Osteocyte (in vitro differentiated cells): ENCODE measurements at places on chromosomes 1 and 21. TPM values are rescaled to one million over a fixed set of nuclear protein-coding genes. Genes with fewer than 3 reads are reported as not detected.

The ZNF670 gene
- 3.3 TPM in 2 replicates for total RNA-seq

DNA sequence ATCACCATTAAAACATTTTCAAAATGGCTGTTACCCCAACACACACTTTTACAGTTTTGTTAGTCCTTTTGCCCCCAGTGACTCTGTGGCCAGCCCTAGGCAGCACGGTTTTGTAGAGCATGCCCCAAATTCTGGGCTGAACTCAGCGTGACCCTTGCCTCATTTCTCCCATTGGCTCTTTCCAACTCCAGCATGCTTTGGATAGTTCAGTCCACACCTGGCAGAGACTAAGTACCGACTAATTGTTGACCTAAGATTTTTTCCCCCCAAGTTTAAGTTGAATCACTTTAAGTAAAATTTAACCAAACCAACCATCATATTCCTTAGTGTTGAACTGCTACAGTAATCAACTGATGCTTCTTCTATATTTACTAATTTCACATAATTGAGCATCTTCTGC is 62.4 kb upstream of the LRRC8B start:
- no peaks in the 10 kb centered on the region for H3K36me3 ChIP-seq
- H3K27ac ChIP-seq: no peak overlapping the region
- H3K4me1 ChIP-seq: no peaks in the 10 kb centered on the region
- no peak for DNase-seq
- H3K4me3 ChIP-seq: no peak overlapping the region
- H3K27me3 ChIP-seq: peaks cover 55% of the 10 kb centered on the region

DNA sequence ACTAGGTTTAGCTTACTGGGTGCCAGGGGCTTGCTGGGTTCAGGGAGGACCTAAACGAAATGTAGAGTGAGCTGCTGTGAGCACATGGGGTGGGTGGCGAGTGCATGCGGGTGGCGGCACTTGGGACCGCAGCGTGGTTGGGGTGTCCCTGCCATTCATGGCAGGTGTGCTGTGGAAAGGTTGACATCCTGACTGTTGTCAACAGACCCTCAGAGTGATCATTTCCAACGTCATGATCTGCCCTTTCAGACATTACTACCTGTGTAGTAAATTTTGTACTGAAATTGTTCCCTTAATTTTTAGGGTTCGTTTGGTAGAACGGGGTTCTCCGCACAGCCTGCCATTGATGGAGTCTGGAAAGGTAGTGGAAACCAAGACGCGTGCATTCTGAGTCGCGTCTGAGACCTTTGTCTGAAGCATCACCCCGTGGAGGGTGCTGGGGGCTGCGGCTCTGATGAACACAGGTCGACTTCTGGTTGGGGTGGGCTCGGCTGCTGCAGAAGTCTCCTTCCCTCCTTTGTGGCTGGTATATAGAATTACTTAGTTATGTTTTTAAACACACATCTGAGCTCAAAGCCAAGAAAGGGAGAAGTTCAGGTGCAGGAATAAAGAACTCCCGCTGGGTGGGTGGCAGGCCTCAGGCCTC is 43.3 kb downstream of the S100B start:
- H3K27me3 ChIP-seq: no peaks in the 10 kb centered on the region
- no peak overlapping the region for H3K4me3 ChIP-seq
- no peak overlapping the region for H3K27ac ChIP-seq
- H3K4me1 ChIP-seq: no peaks in the 10 kb centered on the region
- peaks cover 47% of the 10 kb centered on the region for H3K36me3 ChIP-seq
- DNase-seq: no peak

DNA sequence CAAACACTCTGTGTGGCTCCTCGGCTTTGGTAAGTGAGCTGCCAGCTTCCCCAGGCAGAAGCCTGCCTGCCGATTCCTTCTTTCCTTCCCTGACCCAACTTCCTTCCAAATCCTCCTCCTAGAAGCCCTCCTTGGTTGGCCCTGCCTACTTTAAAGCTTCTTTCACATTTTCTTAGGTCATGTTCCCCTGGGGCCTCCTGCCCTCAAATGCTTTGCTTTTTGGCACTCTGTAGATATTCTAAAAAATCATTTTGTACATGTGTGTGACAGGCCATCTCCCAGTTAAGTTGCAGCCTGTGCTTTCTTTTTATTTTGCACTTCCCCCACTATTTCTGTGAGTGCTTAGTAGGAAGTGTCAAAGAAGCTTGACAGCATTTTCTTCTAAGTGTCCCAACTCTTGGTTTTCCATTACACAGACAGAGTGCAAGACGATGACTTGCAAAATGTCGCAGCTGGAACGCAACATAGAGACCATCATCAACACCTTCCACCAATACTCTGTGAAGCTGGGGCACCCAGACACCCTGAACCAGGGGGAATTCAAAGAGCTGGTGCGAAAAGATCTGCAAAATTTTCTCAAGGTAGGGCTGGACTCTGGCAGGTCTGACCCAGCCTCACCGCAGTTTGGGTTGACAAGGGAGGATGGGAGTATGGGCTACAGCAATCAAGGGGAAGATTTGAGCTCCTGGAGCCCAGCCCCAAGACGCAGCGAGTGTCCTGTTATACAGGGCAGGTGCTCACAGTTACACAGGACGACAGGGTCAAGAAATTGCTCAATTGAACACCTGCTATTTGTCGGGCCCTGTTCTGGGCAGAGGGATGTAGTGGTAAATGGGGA is at the start of gene S100A9:
Gene S100A9 (plus strand): TSS at position 2 of the 838 bp plus-strand sequence. CDS start 430 bp downstream, at position 432.
- H3K4me1 ChIP-seq: no peaks in the 10 kb centered on the region
- no peak within 1 kb of the TSS for H3K27ac ChIP-seq
- H3K36me3 ChIP-seq: no peaks in the 10 kb centered on the region
- H3K4me3 ChIP-seq: no peak within 1 kb of the TSS
- peaks cover 4% of the 10 kb centered on the region for H3K27me3 ChIP-seq

DNA sequence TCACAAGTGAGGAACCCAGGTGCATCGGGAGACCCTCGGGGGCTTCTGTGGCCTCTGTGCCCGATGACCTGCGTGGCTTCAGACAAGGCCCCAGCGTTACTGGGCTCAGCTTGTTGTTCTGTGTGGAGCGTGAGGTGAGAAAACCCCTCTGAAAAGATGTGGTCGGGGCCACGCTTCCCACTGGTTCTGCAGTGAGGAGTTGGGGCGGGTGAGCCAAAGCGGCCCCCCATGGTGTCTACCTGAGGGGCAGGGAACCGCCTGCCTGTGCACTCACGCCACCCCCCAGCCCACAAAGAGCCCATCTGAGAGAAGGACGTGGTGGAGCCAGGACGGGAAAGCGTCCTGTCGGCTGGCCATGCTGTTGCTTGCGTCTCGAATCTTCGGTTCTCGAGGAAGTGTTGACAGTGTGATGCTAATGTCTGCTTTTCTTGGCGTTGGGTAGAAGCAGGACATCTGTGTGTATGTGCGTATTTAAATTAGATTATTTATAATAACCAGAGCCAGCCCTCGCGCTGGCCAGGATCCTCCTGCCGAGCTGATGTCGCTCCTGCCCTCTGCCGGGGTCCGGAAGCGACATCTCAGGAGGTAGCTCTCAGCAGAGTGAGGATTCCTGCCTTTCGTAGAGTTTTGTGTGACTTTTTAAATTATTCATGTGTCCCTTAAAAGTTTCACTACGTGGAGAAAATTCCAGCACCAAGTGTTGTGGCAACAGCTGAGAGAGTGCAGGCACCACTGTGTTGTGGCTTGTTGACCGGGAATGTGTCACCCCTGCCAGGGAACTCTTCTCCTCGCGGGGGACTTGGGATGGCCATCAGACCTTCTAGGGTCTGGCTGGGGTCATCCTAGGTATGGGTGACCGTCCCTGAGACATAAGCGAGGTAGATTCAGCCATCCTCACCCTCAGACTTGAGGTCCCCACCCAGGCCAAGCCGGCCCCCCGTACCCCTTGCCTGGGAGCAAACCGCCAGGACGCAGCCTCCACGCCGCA is 15.3 kb downstream of the TMEM201 start:
- H3K4me1 ChIP-seq: no peaks in the 10 kb centered on the region
- H3K27ac ChIP-seq: no peak overlapping the region
- DNase-seq: no peak
- H3K4me3 ChIP-seq: no peak overlapping the region

DNA sequence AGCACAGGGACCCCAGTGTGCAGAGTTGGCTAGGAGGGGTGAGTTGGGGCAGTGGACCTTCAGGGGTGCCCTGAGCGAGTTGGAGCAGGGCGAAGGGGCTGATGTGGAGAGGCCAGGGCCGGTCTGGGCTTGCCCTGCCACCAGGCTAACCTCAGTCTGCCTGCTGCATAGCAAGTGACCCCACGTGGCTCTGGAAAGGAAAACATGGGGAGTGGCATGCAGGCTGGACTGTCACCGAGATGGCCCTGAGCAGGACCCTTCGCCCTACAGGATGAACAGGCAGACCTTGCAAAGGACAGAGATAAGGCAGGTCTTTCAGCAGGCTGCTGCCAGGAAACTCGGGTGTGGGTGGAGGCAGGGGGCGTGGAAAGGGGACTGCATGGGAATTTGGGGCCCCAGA is 51.5 kb downstream of the FOXO6 start:
- no peak overlapping the region for H3K27ac ChIP-seq
- DNase-seq: no peak
- H3K27me3 ChIP-seq: peaks cover 22% of the 10 kb centered on the region
- H3K36me3 ChIP-seq: no peaks in the 10 kb centered on the region

The DNM3 gene
- total RNA-seq: 3.4 and 3.7 TPM in 2 replicates

The GART gene
- 66.8 and 79.1 TPM in 2 replicates for total RNA-seq

The OR2T35 gene
- not detected in 2 replicates for total RNA-seq

The TLCD4 gene
- 0.43 and 0.57 TPM in 2 replicates for total RNA-seq

- H3K27me3 ChIP-seq: no peaks in the 10 kb centered on the region
- DNase-seq: no peak
- no peak overlapping the region for H3K4me3 ChIP-seq
- peaks cover 19% of the 10 kb centered on the region for H3K4me1 ChIP-seq
These were observed 49.3 kb downstream of the TRIM62 start for GRCh38 chr1:33132549-33132948.

GRCh38 chr21:31213787-31214186 is 130.3 kb downstream of the TIAM1 start:
- H3K4me1 ChIP-seq: peaks cover 2% of the 10 kb centered on the region
- no peaks in the 10 kb centered on the region for H3K27me3 ChIP-seq
- H3K36me3 ChIP-seq: peaks cover 3% of the 10 kb centered on the region
- DNase-seq: no peak

DNA sequence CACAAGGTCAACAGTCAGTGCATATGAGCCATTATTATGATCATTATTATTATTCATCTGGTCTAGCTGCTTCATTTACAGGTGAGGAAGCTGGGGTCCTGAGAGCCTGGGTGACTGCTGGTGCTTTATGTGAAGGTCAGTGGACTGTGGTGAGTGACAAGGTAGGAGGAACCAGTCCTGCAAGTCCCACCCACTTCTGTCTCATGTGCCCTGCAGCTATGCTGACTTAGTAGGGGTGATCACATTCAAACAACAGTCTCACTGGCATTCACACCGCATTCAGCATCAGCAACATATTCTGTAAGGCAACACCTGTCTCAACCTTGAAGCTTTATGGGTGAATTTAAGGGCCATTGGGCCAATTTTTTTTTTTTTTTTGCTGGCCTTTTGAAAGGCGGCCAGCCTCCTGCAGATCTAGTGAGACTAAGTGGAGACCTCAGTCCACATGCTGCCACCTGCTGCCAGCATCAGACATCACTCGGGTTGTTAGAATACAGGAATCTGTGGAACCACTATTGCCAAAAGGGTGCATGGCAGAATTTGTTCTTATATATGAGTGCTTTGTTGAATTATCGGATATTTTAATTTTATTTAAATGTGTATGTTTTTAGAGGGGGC is 59.9 kb upstream of the CACNA1E start:
- no peak overlapping the region for H3K27ac ChIP-seq
- no peaks in the 10 kb centered on the region for H3K36me3 ChIP-seq
- peaks cover 4% of the 10 kb centered on the region for H3K27me3 ChIP-seq
- H3K4me1 ChIP-seq: peaks cover 2% of the 10 kb centered on the region

DNA sequence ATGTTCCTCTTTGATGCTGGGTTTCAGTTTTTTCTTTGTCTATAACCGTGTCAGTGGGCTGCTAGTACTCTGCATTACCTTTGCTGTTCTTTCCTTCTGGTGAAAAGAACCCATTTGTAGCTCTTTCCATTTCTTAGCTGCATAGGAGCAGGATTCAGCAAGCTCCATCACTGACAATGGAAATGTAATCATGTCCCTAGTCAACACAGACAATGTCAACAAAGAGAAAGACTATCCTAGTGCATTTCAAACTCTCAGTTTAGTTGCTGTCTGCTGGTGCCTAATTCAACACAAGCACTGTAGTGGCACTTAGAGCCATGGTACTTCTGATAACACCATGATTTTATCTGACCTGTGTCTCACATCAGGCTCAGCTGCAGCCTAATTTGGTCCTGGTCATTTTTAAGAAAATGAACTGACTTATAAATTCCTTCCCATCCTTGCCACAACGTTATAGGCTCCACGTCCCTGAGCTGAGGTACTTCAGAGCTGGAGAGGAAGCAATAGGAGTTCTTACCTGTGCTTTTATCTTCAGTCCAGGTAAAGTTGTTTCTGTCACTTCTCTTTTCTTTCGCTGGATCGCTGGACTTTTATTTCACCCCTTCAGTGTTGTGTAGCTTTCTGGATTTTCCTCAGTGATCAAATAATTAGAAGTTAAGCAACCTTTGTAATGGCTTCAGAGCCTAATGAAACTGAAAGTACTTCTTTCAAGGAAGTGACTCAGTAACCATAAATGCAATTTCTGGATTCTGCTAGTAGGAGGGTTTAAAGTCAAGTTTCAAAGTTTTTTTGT is at the start of gene GBP3:
Gene GBP3 (minus strand): TSS at position 700 of the 793 bp plus-strand sequence. CDS start 2,145 bp downstream, outside the sequence.
- peaks cover under 1% of the 10 kb centered on the region for H3K27me3 ChIP-seq
- DNase-seq: no peak
- peaks cover 26% of the 10 kb centered on the region for H3K4me1 ChIP-seq
- H3K4me3 ChIP-seq: peak within 1 kb of the TSS; percentile 81
- peak within 1 kb of the TSS; percentile 96 for H3K27ac ChIP-seq

The ERO1B gene
- 4.8 and 4.9 TPM in 2 replicates for total RNA-seq

The TMEM269 gene
- total RNA-seq: 0.21 and 0.67 TPM in 2 replicates

The LGR6 gene
- 9.4 and 9.9 TPM in 2 replicates for total RNA-seq

DNA sequence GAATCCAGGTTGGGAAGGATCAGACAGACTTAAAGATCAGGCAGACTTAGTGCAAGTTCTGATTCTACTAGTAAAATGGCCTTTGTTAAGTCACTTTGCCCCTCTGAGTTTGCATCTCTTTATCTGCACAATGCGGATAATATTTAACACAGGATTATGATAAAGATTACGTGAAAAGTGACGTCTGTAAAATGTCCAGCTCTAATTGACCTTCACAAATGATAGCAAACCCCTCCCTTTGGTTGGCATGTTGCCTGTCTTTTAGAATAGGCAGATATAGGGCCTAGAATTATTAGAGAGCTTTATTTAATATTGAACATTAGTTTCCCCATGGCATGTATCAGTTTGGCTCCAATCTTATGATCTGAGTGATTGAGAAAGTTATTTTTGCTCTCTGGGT is 55.4 kb downstream of the C1orf21 start:
- DNase-seq: no peak
- H3K4me3 ChIP-seq: no peak overlapping the region
- no peaks in the 10 kb centered on the region for H3K36me3 ChIP-seq
- H3K4me1 ChIP-seq: no peaks in the 10 kb centered on the region

GRCh38 chr1:79497193-79497773 is 490.8 kb upstream of the ADGRL4 start:
- H3K27ac ChIP-seq: no peak overlapping the region
- no peak overlapping the region for H3K4me3 ChIP-seq
- no peaks in the 10 kb centered on the region for H3K4me1 ChIP-seq
- DNase-seq: no peak

- DNase-seq: no peak
- H3K27me3 ChIP-seq: peaks cover 3% of the 10 kb centered on the region
- H3K36me3 ChIP-seq: no peaks in the 10 kb centered on the region
- H3K27ac ChIP-seq: no peak overlapping the region
These were observed 12.2 kb downstream of the UBE2U start for GRCh38 chr1:64215576-64215975.

- no peak overlapping the region for H3K4me3 ChIP-seq
- no peaks in the 10 kb centered on the region for H3K27me3 ChIP-seq
- no peak for DNase-seq
- H3K27ac ChIP-seq: peak overlapping the region; percentile 77
These were observed 31.1 kb downstream of the EEIG2 start for GRCh38 chr1:108590957-108591356.

The LCE3C gene
- not detected in 2 replicates for total RNA-seq
